Right lobe of liver (tissue), 6 donors: ENCODE measurements at places on chromosomes 13 and 19.

- DNase-seq = no peak
These were observed 222.8 kb upstream of the NBEA start for GRCh38 chr13:34719060-34719875.

- no peak for DNase-seq
These were observed 196.9 kb downstream of the ZIC5 start for GRCh38 chr13:99774644-99775043.

DNA sequence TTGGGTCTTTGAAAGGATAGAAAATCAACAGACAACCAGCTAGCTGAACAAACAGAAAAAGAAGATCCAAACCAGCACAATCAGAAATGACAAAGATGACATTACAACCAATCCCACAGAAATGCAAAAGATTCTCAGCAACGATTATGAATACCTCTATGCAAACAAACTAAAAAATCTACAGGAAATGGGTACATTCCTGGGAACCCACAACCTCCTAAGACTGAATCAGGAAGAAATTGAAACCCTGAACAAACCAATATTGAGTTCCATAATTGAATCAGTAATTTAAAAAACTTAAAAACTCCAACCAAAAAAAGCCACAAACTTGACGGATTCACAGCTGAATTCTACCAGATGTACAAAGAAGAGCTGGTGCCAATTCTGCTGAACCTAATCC lies 20.9 kb upstream of the C1QTNF9B start:
- no peak for DNase-seq

DNA sequence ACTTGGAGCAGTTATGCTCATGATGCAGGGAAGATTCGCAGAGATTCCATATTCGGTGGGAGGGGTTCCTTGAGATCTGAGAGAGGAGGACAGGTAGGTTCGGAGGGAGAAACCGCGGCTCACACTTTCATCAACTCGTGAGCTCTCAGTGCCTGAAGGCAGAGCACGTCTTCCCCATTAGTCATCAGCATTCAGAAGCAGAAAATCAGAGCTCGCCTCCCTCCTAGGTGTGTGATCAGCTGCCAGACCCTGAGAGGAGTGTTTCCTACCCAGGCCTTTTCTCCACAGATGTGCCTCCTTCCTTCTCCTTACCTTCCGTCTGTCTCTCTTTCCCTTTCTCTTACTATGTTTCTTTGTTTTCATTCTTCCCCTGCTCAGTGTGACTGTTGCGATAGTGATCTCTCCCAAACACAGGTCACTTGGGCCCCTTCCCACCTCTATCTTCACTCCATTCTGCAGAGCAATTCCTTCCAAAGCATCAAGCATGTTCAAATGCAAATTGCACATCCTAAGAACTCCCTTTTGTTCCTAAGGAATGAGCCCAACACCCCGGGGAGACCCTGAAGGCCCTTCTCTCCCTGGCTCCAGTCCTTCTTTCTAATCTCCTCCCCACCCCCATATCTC lies 389.5 kb downstream of the UQCRFS1 start:
- no peak for DNase-seq

GRCh38 chr19:9324584-9324962 lies 594 bp downstream of the ZNF559 start:
- DNase-seq = no peak

GRCh38 chr13:30314562-30314961 lies 7.2 kb upstream of the KATNAL1 start:
- DNase-seq = no peak

- no peak for DNase-seq
These were observed 108.2 kb downstream of the SGCG start for GRCh38 chr13:23288995-23289394.

DNA sequence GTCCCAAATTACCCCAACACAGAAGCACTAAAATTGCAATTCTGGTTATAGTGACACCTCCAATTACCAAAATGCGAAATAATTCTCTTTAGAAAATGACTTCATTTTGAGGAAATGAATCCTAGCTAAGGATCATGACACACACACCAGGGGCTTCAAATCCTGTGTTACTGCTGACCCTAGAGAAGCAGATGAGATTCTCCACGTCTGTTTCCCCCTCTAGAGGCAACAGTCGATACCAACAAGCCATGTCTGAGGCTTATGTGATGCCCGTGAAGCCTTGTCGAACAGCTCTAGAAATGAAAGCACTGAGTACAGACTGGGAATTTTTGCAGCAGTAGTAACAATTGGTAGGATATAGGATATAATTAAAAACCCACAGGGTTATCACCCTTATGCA lies 153.6 kb upstream of the TMTC4 start:
- no peak for DNase-seq

DNA sequence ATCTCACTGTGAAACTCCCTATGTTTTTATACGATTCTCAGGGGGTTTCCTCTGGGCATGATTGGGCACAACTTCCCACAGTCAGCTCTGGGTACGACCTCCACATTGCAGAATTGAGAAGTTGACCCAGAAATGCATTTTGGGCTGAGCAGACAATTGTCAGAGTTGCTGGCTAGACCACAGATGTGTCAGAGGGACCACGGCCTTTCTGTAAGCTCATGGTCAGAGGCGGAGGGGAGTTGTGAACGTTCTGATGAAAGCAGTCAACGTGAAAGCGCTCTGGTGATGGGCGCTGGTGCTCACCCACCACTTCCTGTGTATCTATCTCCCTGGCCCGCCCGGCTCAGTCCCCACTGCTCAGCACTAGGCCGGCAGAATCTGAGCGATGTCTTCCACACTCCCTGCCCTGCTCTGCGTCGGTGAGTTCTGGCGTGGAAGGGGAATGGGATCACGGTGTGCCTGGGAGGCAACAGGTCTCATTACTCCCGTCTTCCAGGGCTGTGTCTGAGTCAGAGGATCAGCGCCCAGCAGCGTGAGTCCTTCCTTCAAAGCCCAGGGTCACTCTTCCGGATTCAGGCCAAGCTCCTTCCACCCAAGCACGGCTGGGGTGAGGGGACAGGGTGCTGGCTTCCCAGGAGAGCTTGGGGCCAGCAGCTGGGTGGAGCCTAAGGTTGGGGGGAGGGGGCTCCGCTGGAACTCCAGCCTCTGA lies at the start of gene NCR1:
TSS of gene NCR1 (plus strand) at position 346 of the 709 bp plus-strand sequence. CDS start at position 386, 40 bp downstream.
- no peak for DNase-seq

DNA sequence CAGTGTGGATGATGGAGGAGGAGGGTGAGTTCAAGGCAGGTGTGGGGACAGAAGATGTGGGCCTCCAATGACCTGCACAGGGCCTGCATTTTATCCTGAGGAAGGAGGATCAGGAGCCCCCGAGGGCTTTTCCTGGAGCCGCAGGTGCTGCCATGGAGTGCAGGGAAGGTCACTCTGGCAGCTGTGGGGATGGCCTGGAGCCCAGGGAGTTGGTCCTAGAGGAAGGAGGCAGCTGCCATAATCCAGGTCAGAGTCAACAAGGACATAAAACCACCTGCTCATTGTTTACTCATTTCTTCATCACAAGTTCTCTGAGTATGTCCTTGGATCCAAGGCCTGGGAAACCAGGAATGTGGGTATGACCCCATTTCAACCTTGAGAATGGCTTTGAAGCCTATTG lies 87.2 kb downstream of the SCGB2B2 start:
- DNase-seq = no peak

GRCh38 chr19:47113850-47114651 lies 475 bp upstream of the ZC3H4 start:
- DNase-seq = no peak

DNA sequence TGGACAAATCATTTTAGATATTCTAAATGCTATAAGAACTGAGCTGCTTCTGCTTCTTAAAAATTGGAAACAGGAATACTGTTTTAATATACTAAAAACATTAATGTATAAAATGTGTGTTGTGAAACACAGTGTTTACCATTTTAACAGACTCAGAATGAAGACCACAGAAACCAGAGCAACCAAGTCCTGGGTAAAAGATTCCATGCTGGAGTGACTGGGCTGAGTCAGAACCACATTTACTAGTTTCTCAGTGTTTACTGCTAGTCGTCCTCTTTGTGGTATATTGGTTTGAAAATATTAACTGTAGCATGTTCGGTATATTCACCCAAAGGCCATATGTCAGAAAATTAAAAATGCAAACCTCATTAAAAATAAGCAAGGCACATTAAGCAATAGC lies 31.9 kb downstream of the ANKRD10 start:
- no peak for DNase-seq

- DNase-seq = no peak
These were observed 13.8 kb downstream of the CILP2 start for GRCh38 chr19:19551853-19552192.

- DNase-seq = no peak
These were observed 4.5 kb downstream of the CPB2 start for GRCh38 chr13:46100191-46100815.

DNA sequence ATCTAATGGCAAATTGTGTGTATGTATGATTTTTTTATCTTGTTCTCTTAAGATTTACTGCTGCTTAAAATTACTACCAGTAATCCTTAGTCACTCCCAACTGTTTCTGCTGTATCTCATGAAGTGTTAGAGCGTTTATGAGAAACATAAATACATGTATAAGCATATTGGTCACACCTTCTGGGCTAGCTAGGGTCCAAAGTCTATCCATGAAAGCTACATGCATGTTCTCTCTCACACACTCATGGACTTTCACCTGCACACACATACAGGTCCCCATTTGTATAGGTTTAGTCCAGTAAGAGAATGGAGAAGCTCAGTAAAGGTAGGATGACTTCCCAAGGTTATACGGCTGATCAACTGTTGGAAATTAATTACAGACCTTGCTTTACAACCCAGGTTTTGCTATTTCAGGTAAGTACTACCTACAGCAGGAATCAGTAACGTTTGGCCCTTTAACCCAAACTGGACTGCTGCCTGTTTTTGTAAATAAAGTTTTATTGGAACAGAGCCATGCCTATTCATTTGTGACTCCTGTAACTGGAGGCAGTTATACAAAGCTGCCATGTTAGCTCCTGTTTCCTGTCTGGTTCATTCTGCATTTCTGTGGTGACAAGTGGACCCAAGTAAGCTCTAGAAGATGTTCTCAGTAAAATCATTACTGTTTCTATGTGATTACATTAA lies 15.3 kb downstream of the METTL21C start:
- DNase-seq = no peak

DNA sequence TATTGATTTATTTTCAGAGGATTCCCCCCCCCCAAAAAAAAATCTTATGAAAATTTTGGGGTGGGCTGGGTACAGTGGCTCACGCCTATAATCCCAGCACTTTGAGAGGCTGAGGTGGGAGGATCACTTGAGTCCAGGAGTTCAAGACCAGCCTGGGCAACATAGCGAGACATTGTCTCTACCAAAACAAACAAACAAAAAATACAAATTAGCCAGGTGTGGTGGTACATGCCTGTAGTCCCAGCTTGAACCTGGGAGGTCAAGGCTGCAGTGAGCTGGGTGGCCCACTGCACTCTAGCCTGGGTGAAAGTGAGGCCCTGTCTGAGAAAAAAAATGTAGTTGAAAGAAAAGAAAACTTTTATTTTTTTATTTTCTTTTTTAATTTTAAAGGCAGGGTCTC lies 17.9 kb downstream of the NECTIN2 start:
- DNase-seq = no peak

GRCh38 chr13:99994638-99995020 lies 13.0 kb downstream of the ZIC2 start:
- no peak for DNase-seq

- DNase-seq = no peak
These were observed 8.9 kb downstream of the RTBDN start for GRCh38 chr19:12825254-12826131.

GRCh38 chr13:71797517-71797916 lies 69.5 kb downstream of the DACH1 start:
- DNase-seq = no peak

DNA sequence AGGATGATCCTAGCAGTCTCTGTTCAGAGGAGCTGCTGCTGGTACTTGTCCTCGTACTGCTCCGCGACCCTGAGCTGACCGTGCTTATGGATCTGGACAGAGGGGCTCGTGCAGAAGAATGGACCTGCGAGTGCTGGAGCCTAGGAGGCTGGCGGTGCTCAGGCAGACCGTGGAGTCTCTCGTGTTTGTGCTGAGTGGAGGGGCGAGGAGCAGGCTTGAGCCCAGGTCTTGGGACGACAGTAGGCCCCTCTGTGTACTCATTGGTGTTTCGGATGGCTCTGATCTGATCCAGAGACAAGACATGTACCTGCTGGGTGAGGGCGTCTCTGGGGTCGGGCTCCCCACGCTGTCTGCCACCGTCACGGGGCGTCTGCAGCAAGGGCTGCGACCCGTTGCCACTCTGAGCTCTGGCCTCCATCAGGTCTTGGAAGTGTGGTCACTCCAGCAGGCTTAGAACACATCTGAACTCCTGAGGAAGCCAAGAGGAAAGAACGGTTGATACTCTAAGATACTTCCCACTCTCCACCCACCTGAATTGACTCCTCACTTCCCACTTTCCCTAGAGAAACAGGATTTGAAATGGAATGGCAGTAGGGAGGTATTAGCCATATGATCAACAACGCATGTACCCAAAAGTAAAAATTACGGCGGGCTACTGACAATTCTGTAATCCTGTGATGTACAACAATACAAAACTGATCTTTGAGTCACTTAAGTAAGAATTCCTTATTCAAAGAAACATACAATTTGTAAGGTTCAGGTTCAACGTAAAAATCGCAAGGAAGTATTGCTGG lies 3.4 kb downstream of the SPRY2 start:
- no peak for DNase-seq

DNA sequence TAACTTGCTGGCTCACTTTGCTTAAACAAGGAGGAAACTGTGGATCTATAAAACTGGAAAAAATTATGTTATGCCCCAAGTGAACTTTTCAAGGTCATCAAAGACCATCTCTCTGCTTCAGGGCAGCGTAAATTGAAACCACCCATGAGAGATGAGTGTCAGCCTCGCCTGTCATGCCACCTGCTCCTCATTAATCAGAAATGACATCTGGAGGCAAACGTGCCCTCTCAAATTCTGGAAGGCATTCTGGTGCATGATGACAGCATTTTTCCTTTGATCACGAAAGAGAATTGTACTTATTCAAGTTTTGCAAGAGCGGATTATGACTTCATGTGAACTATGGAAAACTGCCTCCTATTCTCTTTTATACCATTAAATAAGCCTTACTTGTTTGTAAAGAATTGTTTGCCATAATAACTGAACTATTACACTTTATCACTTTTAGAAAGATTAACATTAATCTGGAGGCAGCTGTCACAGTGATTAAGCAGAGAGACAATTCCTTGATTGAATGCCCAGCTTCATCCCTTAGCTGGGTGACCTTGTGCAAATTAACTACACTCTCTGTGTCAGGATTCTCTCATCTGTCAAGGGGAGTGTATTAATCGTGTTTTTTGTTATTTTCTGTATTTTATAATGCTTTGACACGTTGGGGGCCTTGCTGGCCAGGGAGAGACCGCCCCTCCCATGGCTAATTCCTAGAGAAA lies 17.0 kb upstream of the SACS start:
- DNase-seq = no peak

GRCh38 chr13:110916301-110917142 lies 1.7 kb upstream of the ANKRD10 start:
- no peak for DNase-seq

DNA sequence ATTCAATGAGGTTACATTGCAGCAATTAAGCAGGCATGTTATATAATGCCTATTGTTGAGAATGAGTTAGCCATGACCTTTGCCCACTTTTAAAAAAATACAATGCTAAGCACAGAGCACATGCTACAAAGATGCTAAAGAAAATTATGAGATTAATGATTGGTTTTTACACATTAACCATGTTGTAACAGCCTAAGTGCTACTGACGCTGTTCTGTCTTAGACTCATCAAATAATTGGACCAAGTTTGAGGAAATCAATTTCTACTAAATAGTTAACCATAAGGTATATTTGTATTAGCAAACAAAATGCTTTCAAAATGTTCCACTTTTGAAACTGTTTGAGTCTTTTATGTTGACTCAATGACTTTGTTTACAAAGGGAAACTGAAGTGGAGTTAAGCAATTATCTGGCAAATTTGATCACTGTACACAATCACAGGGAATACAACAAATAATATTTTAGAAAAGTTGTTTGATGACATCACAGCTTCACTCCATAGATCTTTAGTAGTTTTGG lies 14.3 kb downstream of the MIR17HG start:
- DNase-seq = no peak
